NCI-H146 (cell line): ENCODE measurements at places on chromosomes 6 and 20.
A peak's percentile ranks its signal among the peaks of the same experiment; 100 is the strongest.

- no peak for DNase-seq
Observed at GRCh38 chr6:155158030-155158843, 105.6 kb upstream of the CLDN20 start.

DNA sequence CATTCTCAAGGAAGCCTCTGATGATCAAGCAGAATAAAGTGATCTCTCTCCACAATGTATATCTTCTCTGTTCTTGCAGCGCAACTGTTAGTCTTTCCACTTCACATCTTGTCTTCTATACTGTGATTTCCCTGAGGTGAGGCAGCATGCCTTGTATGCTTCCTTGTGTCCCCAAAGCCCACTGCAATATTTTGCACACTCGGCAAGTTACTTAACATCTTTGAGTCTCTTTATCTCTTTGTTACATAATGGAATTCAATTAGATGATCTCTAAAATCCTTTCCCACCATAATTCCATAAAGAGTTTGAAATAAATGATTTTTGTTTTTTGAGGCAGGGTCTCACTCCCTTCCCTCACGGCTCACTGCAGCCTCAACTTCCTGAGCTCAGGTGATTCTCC is 40.4 kb upstream of the ALDH8A1 start:
- no peak for DNase-seq

GRCh38 chr6:135329851-135330803 is 149.0 kb downstream of the MYB start:
- no peak for DNase-seq

DNA sequence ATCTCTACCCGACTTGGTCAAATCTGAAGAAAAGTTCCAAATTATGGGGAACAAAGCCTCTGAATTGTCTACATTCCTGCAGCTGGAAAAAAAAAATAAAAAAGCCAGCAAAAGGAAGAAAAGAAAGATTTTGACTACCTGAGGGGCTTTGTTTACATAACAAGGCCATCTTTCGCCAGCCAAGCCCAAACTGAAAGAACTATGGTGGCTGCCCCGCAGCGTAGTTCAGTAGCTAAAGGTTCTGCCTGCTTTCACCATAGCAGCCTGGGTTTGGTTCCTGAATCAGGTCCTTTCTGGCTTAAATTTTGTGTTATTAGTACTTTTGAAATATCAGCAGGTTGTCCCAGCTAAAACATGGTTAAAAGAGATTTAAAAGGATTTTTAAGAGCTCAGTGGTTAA is 35.4 kb downstream of the ZNF133 start:
- no peak for DNase-seq

DNA sequence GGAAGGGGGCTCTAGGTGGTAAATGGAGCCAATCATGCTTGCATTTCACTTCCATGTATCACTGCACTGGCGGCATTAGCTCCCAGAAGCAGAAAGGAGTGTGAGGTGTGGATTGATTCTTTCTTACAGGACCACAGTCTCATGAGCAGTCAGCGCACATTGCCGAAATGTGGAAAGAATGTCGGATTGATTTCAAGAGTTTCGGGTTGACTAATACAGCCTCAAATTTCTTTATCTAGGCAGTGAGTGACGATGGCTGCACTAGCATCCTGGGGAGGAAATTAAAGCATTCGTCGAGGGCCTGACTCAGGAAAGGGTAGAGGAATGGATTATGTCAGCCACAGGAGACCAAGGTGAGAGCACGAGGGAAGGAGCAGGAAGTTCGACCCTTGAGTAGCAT is 222.8 kb upstream of the CDYL start:
- no peak for DNase-seq

- DNase-seq = peak; percentile 4
Observed at GRCh38 chr6:88629838-88630494, 333.5 kb downstream of the RNGTT start.

- no peak for DNase-seq
Observed at GRCh38 chr6:33906439-33906838, 102.6 kb upstream of the MLN start.

DNA sequence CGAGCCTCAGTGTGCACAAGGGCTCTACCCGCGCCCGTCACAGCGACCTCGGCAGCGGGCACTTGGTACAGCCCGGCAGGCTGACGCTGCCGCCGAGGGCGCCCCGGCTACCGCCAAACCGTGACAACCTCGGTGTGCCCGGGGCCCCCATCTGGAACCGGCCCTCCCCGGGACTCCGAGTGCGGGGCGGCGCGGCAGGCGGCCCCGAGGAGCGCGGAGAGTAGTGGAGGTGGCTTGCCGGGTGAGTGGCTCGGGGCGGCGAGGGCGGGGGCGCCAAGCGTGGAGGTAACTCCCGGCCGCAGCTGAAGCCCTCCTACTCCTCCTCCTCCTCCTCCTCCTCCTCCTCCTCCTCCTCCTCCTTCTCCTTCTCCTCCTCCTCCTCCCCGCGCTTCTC is at the start of gene ISM1:
Gene ISM1 (plus strand): TSS at position 371 of the 394 bp plus-strand sequence. CDS start 503 bp downstream, outside the sequence.
- peak; percentile 39 for DNase-seq

- DNase-seq = no peak
Observed at GRCh38 chr20:483815-484644, 21.7 kb upstream of the TBC1D20 start.

DNA sequence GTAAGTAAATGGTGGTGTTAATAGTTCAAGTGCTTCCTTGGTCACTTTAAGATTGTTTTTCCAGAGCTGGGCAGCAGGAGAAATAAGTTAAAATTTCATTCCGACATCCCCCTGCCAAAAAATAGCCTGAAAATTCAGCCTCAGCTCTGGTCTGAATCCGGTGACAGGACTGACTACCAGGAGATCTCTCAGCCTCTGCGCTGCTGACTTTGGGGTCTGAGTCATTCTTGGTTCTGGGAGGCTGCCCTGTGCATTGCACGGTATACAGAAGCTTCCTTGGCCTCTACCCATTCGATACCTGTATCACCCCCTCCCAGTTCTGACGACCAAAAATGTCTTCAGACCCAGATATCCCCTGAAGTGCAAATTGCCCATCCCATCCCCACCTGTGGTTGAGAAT is 36.3 kb upstream of the TFAP2C start:
- no peak for DNase-seq

DNA sequence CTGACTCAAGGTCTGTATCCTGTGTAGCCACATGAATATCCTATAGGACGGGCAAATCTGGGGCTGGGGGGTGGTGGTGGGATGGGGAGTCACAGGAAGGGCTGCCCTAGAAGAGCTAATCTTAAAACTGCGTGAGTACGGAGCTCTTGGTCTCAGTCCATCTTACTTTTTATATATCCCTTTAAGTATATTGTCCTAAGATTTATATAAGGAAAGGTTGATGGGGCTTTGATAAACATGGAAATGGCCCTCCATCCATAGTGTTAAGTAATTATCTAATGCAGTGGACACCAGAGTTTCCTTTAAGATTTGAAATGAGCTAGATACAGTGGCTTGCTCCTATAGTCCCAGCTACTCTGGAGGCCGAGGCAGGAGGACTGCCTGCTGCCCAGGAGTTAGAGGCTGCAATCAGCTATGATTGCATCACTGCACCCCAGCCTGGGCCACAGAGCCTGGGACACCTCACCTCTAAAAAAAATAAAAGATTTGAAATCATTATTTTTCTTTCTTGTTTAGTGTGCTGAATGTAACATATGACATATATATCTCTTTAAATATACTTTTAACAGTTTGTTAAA is 24.2 kb upstream of the DYNLRB1 start:
- DNase-seq = no peak

DNA sequence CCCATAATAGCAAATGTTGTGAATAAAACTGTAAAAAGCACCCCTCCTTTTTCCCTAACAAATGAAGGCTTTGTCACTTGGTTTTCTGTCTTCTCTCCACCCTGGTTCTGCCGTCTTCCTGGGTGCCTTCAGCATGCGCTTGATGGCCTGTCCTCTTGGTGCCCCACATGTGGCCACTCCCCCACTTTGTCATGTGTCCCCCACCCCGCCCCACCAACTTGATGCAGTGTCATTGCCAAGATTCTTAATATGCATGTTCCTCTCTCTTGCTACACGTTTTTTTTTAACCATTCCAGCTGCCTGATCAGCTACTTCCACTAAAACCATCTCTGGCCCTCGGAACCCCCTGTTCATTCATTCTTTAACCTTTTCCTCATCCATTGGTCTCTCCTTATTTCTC is 340.3 kb downstream of the QKI start:
- no peak for DNase-seq

GRCh38 chr6:21885532-21886114 is 292.1 kb downstream of the SOX4 start:
- no peak for DNase-seq

- DNase-seq = no peak
Observed at GRCh38 chr6:71745525-71745924, 140.8 kb upstream of the RIMS1 start.

DNA sequence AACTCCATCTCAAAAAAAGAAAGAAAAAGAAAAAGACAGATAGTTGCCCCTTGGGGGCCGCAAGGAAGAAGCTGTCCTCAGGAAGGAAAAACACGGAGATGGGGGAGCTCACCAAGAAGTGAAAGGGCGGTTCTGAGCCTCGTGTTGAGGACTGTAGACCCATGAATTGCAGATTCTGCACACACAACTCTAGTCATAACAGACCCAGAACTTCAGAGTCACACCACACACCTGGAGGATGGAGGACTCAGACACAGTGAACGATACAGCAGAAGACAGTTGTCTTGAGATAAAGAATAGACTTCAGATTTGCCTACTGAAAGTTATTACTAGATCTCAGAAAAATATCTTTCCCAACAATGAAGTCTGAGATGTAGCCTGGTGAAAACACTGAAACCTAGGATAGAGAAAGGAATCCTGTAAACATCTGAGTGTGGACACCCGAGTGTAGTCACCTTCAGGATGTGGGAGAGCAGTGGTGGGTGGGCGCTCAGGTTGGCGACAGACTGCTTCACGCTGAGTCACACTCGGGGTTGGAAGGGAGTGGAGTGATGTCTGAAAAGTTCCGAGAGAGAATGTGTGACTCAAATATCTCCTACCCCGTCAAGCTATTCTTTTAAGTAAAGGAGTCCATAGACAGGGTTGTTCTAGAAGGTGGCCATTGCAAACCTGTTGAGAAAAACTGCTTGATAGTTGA is 88.1 kb downstream of the MAP3K4 start:
- DNase-seq = no peak

GRCh38 chr6:37314487-37315156 is 39.2 kb upstream of the RNF8 start:
- peak; percentile 36 for DNase-seq

- DNase-seq = peak; percentile 39
Observed at GRCh38 chr20:57498425-57499400, 26.2 kb downstream of the CTCFL start.

DNA sequence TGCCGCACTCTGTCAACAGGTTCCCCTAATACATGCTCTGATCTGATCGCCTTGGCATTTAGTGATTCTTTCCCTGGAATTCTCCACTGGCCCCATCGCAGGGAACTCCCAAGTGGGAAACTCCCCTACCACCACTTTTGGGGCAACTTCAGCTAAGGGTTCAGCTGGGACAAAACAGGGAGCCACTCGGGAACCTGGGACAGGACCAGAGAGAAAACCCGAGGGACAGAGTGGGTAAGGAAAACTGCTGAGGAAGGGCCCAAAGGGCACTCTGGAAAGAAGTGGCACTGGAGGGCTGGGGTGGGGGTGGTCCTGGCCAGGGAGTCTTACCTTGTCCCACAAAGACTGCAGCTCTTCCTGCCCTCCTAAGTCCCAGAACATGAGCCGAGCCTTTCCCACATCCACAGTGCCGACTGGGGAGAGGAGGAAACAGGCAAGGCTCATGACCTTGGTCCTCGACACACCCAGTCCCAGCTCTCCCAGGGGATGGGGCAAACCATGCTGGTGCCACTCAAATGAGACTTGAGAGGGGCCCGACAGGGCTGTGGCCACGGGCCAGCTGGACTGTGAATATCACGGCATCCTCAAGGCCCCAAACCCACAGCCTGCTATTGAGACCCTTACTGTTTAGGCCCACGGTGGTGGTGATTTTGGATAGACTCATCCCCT is 1.6 kb downstream of the ARFRP1 start:
- DNase-seq = no peak

DNA sequence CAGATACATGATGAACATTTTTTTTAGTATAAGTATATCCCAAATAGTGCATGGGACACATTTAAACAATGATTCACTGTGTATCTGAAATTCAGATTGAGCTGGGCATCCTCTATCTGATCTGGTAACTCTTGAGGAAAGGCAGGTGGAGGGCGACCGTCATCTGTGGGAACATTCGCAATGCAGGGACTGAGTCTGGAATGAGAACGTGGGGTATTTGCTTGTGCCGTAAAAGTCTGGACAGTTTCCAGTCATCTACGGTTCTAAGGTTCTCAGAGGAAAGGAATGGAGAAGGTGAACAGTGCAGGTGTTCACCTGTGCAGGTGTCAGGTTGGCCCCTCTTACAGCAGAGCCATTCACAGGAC is 22.6 kb downstream of the CTCFL start:
- DNase-seq = no peak

DNA sequence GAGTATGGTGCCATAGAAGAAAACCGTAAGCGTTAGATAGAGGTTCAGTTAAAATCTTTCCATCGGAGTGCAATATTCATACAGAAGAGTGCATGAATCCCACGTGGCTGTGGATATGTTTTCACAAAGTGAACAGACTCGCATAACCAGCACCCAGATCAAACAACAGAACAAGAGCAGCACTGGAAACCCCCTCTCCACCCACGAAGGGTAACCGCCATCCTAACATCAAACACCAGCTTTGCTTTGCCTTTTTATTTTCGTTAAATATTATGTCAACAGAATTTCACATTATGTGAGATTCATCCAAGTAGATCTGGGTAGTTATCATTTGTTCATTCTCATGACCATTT is 4.7 kb downstream of the GTSF1L start:
- DNase-seq = no peak

DNA sequence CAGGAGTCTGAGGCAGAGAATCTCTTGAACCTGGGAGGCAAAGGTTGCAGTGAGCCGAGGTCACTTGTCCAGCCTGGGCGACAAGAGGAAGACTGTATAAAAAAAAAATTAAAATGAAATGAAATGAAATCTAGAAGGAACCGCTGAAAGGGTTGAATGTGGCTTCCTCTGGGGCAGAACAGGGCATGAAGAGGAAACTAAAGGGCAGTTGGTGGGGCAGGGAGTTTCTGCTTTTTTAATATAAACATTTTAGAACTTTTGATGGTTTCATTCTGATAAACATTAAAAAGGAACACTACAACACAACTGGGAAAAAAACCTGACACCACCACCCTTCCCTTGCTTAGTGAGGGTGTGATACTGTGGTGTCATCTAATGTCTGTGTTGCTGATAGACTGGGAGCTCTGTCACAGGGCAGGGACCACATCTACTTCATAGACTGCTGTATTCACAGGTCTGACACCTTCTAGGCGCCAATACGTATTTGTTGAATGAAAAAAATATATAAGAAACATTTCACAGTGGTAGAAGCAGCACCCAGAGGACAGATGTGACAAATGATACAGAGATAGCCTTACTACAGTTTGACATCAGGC is 128.9 kb downstream of the ADAT2 start:
- no peak for DNase-seq
